Spleen (tissue), 13 donors: ENCODE measurements at places on chromosomes 11 and 22. TPM values are rescaled to one million over a fixed set of nuclear protein-coding genes. Genes with fewer than 3 reads are reported as not detected.

DNA sequence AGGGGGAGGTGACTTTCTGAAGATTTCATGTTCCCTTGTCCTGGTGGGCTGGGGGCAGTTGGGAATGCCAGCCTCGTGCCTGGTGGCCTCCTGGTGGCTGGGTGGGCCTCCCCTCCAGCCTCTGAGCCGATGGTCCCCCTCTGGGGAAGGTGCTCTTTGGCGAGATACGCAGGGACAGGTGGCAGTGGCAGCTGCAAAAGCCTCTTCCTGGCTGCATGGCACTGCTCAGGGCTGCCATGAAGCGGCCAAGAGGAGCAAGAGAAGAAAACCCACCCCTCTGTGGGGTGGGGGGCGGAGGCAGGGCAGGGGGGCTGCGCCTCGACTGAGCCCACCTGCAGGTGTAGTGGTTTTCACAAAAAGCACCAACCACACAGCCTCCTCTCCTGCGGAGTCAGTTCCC lies 61.8 kb upstream of the PHF21B start:
- H3K36me3 ChIP-seq, result no peaks in the 10 kb centered on the region
- no peak overlapping the region for H3K27ac ChIP-seq
- H3K4me1 ChIP-seq, result no peaks in the 10 kb centered on the region
- peaks cover 52% of the 10 kb centered on the region for H3K27me3 ChIP-seq

- peak; percentile 63 for DNase-seq
- no peak overlapping the region for H3K4me3 ChIP-seq
- no peak overlapping the region for H3K27ac ChIP-seq
- H3K4me1 ChIP-seq, result no peaks in the 10 kb centered on the region
Measured at GRCh38 chr22:48744967-48745841, 1082.5 kb downstream of the BRD1 start.

DNA sequence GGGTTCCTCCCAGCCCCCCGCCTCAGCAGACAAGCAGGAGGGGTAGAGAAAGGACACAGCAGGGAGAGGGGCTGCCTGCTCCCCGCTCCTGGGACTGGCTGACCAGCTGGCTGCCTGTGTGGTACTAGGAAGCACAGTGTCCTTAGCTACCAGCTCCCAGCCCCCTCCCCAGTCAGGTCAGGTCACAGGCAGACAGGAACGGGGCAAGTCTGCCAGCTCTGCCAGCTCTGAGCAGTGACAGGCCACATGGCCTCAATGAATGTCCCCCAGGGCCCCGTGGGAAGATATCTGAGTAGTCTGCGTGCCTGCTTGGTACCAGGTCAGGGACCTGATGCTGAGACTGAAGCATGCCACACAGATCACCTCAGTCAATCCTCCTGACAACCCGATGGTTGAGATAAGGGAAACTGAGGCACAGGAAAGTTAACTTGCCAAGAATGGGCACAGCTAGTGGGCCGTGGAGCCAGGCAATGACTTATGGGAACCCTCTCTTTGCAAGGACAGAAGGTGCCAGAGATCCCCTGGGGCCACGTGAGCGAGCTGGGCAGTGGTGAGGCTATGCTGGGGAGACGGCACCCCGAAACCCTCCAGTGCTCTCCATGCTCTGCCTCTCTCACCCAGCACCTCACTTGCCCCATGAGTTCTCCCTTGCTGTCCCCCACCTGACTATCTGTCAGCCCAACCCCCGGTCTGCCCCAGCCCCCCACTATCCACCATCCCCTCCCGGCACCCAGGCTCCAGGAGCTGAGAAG lies 13.8 kb upstream of the MFNG start:
- H3K4me3 ChIP-seq, result no peak overlapping the region
- no peaks in the 10 kb centered on the region for H3K36me3 ChIP-seq
- no peak for DNase-seq

DNA sequence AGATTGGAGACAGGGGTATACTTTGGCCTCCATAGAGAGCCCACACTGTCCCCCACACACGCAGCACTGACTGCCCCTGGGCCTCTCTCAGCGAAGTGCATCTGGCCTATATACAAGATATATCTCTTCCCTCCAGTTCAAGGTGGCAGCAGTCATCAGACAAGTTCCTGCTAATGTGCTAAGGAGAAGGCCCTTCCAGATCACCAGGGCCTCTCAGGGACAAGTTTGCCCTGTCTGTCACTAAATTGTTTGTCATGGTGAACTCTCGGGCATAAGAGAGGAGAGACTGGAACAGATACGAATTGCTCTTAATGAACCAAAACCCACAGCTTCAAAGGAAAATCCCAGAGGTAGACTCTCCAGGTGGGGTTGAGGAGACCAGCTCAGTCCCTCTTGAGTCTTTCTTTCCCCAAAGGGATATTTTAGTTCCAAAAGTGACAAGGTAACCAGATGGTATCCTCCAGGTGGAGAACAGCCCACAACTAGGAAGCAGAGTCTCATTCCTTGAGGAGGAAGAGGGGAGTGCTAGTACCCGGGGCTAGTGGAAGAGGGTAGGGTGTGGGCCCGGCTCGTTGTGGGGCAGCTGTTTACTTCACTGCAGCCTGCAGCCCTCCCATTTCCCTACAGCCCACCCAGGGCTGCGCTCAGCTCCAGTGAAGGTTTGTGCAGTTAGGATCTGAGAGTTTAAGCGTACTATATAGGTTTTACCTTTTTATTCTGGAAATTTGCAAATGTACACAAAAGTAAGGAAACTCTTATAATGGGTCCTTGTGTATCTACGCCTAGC lies 2.2 kb upstream of the SLC35C1 start:
- DNase-seq, result peak; percentile 48
- H3K27me3 ChIP-seq, result no peaks in the 10 kb centered on the region
- no peak overlapping the region for H3K4me3 ChIP-seq
- peaks cover 32% of the 10 kb centered on the region for H3K4me1 ChIP-seq

- no peak overlapping the region for H3K4me3 ChIP-seq
- no peaks in the 10 kb centered on the region for H3K27me3 ChIP-seq
- no peaks in the 10 kb centered on the region for H3K36me3 ChIP-seq
- H3K4me1 ChIP-seq, result peaks cover 64% of the 10 kb centered on the region
- H3K27ac ChIP-seq, result peak overlapping the region; percentile 82
Measured at GRCh38 chr11:45092901-45093760, 53.3 kb upstream of the PRDM11 start.

DNA sequence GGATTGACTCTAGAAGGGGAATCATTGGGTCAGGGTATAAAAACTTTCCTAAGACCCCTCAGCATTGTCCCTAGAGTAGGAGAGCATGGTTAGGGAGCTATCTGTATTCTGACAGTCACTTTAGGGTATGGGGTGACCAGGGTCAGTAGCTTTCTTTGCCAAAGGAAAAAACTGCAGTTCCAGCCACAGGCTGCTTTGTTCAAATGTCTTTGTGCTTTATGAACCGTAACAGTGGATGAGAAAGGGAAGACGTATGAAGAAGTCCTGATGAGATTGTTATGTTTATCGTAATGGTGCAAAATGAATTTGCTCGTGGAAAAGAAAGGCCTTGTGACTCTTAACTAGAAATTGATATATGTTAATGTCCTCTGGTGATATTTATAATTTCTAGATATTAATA lies 30.0 kb downstream of the CYB5R2 start:
- H3K4me1 ChIP-seq, result no peaks in the 10 kb centered on the region
- no peak for DNase-seq
- H3K36me3 ChIP-seq, result no peaks in the 10 kb centered on the region
- no peak overlapping the region for H3K4me3 ChIP-seq

CATSPER1 gene
- not detected for total RNA-seq

CYB5R2 gene
- total RNA-seq, result 1.2 TPM

SLC29A2 gene
- 5.0 TPM for total RNA-seq

C22orf31 gene
- not detected for total RNA-seq

ART1 gene
- not detected for total RNA-seq

CHRNA10 gene
- total RNA-seq, result 2.9 TPM

DTX4 gene
- 14.4 TPM for total RNA-seq
